Stimulated activated effector memory CD8-positive, alpha-beta T cell treated with anti-CD3 and anti-CD28 coated beads, Interleukin-12 subunit alpha, Interleukin-12 subunit beta, amount 100 ng/mL, for 72 hours (primary cell): ENCODE measurements at places on chromosomes 1 and 21.

- DNase-seq: no peak
Observed at GRCh38 chr1:245749053-245749452, 594.3 kb downstream of the KIF26B start.

GRCh38 chr1:56578138-56578962, 1.0 kb downstream of the PLPP3 start:
- DNase-seq: no peak

DNA sequence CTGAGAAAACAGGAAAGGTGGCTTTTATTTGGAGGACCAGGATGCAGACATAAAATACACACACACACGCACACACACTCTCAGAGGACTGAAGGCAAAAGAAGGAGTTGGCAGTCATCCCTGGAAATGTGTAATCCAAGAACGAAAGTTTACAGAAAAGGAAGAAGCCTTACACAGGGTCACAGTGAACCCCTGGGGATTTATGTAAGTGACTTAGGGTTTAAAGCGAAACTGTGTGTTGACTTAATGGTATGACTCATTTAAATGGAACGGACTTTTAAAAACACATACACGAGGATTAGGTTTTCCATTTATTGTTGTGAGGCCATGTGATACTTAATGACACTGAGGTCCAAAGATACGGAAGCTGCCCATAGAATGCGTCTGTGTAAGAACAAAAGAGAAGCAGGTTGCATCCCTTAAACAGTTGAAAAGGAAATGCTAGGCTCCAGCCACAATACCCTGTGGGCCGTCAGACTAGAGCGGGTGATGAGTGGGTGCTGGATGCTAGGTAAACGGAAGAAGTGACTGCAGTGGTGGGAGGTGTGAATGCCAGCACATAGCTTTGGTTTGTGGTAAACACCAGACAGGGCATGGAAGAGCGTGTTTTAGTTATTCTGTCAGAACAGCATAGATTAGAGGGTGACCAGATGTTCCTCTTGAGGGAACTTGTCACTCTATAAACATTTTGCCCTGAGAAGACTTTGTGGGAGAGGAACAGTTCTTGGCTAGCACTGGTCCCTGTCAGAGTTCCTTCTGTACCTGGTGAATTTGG, 21.6 kb upstream of the BCL10 start:
- DNase-seq: peak; percentile 56

GRCh38 chr1:224720216-224720615, 104.1 kb downstream of the CNIH3 start:
- no peak for DNase-seq

- peak; percentile 61 for DNase-seq
Observed at GRCh38 chr1:200038981-200039848, 11.7 kb downstream of the NR5A2 start.

GRCh38 chr1:237237721-237238120, 195.7 kb downstream of the RYR2 start:
- no peak for DNase-seq

GRCh38 chr1:25030674-25031589, 100.9 kb upstream of the RUNX3 start:
- DNase-seq: peak; percentile 68

DNA sequence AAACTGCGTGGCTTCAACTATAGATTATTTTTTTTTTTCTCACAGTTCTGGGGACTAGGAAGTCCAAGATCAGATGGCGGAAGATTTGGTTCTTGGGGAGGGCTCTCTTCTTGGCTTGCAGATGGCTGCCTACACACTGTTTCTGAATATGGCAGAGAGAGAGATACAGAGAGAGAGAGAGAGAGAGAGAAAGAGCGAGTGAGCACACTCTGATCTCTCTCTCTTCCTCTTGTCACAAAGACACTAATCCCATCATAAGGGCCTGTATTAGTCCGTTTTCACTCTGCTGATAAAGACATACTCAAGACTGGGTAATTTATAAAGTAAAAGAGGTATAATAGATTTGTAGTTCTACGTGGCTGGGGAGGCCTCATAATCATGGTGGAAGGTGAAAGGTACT, 79.5 kb downstream of the IGSF21 start:
- DNase-seq: no peak

DNA sequence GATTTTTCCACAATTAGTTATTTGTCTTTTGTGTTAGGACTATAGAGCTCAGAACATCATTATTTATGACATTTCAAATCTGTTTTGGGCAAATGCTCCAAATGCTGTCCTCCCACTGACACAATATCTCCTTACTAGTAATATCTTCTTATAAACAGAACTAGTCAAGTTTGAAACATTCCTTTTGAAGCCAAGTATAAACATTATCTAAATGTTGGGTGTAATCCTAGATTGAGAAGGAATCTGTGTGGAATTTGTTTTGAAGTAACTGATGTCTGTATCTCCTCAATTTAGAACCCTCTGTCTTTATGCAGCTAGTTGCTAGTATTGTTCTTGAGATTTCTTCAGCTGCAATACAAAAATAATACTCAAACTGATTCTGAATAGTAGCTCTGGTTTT, 28.5 kb upstream of the PAXBP1 start:
- DNase-seq: no peak

DNA sequence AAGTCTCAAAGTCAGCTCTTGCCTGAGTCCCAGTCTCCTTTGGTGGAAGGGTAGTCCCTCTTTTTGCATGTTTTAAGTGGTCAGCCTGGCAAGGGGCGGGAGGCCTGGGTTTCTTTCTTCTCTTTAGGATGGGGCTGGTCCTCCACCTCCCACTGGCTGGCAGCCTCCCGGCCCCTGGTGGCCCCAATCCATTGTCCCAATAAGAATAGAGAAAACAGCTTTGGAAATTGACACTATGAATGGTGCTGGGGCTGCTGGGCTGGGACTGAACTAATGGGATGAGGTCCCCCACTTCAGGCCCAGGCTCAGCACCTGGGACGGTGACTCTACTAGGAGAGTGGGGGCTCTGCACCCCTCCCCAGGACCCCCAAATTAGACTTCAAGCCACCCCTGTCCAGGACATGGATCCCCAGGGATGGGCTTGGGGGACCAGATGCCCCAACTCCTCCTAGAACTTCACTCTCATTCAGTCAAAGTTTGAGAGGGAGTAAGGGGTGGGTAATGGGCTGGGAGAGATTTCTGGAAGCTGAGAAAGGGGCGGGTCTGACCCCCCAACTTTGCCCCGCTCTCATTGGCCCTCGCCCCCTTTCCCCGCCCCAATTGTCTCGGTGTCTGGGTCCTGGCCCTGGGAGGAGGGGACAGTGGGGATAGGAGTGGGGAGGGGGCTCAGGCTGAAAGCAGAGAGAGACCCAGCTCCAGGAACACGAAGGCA, 18.2 kb downstream of the SLC27A3 start:
- no peak for DNase-seq

- DNase-seq: no peak
Observed at GRCh38 chr1:228007801-228008341, 1.1 kb downstream of the WNT3A start.

GRCh38 chr1:31040038-31040437, 25.5 kb downstream of the PUM1 start:
- DNase-seq: no peak

DNA sequence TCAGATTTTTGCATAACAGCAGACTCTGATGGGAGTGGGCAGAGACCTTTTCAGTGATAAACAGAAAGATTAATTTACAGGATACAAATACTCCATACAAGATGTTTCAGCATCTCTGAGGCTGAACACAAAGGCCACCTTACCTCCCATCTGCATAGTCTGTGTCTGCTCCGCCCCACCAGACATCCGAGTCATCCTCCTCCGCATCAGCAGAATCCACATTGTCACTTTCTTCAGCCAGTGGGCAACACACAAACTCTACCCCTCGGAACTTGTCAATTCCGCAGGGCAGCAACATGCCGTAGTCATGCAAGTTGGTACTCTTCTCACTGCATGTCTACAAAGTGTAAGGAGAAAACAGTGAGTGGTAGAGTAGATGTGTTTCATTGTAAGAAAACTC, 119.7 kb downstream of the APP start:
- no peak for DNase-seq

GRCh38 chr1:207045453-207045852, 5.6 kb downstream of the YOD1 start:
- no peak for DNase-seq

- no peak for DNase-seq
Observed at GRCh38 chr21:32426592-32427051, 14.1 kb downstream of the EVA1C start.

GRCh38 chr1:11138952-11139351, 39.3 kb upstream of the EXOSC10 start:
- no peak for DNase-seq

GRCh38 chr1:57411262-57411661, 12.6 kb downstream of the DAB1 start:
- no peak for DNase-seq

GRCh38 chr1:91806769-91807700, 78.9 kb downstream of the TGFBR3 start:
- DNase-seq: no peak

- no peak for DNase-seq
Observed at GRCh38 chr1:167683641-167684502, 37.9 kb upstream of the MPZL1 start.

- DNase-seq: no peak
Observed at GRCh38 chr21:33374080-33374449, 29.1 kb upstream of the IFNGR2 start.
